CD4-positive, CD25-positive, alpha-beta regulatory T cell (primary cell): ENCODE measurements at places on chromosomes 6 and 20. TPM values are rescaled to one million over a fixed set of nuclear protein-coding genes. Genes with fewer than 3 reads are reported as not detected.

DNA sequence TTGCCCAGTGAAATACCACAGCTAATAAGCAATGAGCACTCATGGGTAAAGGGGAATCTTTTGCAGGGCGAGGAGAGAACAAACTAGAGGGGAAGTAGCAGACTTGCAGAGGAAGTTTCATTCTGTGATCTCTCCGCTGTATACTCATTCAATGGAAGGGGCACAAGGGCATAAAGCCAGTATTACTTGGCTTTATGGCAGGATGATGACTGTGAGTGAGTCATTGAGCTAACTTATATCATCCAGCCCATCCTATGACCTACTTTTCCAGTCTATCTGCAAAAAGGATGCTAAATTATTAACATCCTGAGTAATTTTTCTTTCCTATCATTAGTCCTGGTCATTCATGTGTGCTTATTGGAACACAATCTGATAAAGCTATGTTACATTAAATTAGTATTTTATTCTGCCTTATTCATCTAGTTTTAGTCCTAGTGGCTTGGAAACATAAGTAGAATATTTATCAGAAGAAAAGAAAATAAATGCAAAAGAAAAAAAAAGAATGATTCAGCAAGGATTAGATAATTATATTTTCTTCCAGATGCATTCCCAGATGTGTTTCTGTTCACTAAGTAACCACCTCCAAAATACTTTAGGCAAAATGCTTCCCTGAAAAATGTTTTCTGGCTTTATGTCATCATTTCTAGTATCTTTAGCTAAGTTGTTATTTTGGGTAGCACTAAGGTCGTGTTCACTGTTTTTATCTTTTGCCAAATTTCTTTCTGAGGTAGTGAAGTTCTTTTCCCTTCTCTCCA is 471.7 kb downstream of the CDKAL1 start:
- DNase-seq = no peak

Gene TNFAIP3
- total RNA-seq = 3,783 TPM

GRCh38 chr6:140041571-140042332 is 667.3 kb upstream of the CITED2 start:
- no peak for DNase-seq

DNA sequence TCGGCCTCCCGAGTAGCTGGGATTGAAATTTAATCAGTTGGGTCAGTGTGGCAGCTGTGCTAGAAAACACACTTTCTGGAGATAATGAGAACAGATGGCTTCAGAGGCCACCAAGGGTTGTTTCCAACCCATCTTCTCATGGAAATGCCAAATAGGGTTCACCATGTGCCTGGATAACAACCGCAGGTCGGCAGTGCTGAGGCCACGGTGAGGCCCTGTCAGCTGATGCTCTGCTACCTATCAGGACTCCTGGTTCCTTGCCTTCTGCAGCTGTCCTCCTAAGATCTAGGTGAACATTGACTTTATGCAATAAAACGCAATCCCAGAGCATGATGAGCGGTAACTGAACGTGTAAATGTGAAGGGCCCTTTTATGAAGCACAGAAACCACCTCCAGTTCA is 139.3 kb upstream of the SNX9 start:
- no peak for DNase-seq

GRCh38 chr6:102438171-102438570 is 1044.7 kb downstream of the GRIK2 start:
- no peak for DNase-seq

- no peak for DNase-seq
Measured at GRCh38 chr6:126550323-126550722, 210.4 kb downstream of the CENPW start.

DNA sequence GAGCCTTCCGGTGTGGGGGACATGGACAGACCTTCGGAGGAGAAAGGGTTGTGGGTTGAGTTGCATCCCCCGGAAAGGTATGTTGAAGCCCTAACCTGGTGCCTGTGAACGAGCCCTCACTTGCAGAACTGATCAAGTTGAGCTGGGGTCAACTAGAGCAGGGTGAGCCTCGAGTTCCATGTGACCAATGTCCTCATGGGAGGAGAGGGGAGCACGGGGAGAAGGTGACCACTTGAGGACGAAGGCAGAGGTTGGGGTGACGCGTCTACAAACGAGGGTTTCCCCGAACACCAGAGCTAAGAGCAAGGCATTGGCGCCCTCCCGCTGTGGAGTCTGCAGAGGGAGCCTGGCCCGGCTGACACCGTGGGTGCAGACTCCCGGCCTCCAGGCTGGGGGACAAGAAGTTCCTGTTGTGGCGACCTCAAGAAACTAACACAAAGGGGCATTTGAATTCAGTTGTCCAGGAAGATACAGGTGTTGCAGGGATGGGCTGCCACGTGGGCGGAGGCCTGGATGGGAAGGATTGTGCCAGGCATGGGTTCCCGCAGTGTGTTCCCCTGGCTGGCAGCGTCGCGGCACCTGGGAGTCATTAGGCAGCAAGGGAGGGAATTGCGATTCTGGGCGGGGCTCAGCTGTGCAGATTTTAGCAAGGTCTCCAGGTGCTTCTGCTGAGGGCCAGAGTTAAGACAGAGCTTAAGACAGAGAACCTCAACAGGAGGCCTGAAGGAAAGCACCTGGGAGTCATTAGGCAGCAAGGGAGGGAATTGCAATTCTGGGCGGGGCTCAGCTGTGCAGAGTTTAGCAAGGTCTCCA is 20.4 kb upstream of the UNC93A start:
- no peak for DNase-seq

DNA sequence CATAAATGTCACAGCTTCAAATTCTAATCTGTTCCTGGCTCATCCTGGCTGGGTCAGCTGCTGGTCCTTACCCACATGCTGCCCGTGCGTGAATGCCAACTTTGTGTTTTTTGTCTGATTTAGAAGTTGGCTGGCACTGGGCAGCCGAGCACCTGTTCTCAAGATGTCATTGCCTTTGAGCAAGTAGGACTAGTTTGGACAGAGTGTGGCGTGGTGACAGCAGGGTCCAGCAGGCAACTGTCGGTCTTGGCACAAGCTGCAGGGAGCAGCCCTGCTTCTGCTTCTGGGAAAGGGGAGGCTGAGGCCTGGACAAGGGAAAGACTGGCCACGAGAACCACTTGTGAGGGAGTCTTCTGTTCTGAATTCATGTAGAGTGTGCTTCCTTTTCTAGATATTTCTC is 26.4 kb upstream of the ADRM1 start:
- no peak for DNase-seq

Gene RNF144B
- 1.6 TPM for total RNA-seq

GRCh38 chr20:11719153-11719552 is 198.5 kb upstream of the BTBD3 start:
- DNase-seq = no peak

DNA sequence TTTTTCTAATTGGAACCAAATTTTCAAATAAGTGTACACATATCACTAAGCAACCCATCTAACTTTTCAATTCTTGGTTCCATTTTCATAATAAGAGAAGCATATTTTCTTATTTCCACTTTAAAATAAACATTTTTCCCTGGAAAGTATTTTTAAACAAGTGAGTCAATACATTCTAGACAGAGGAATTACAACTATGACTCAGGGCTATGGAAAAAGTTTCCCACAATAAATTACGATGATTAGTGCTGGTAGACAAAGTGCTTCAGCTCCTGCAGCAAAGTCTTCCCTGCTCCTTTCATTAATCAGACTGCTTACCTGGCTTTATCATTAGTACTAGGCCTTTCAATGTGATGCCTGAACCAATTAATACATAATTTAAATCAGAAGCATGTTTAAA is 322.5 kb downstream of the HACE1 start:
- no peak for DNase-seq

GRCh38 chr20:48283470-48284110 is 498.3 kb upstream of the SULF2 start:
- no peak for DNase-seq

DNA sequence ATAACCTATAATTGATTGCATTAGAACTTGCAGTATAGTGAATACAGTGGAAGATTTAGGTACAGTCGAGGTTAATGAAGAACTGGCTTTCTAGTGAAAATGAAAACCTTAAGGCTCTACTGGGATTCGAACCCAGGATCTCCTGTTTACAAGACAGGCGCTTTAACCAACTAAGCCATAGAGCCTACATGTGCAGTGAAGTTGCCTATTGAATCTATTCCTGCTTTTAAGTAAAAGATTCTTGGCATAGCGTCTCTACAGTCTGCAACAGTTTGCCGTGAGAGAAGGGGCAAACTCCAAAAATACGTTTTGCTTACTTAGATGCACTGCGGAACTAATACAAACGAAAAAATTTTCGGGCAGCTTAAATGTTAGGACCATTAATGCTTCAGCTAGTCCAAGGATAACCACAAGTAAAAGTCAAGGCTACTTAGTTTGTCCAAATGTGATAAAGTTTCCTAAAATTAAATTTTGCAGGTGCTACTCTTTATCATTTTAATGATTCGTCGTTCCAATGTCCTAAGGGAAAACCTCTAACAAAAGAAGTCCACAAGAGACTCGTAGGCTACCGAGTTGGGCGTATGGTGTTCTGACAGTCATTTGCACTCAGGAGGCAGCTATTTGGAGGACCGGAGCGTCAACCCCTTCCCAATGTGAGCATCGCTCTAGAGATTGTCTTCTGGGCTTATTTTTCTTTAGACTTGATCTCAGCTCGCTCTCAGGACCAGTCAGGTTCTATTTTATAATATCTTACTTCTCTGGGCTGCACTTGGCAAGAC is 31.3 kb upstream of the ZSCAN23 start:
- no peak for DNase-seq

Gene SLC22A23
- total RNA-seq = 6.3 TPM

Gene FARS2
- 26.9 TPM for total RNA-seq

DNA sequence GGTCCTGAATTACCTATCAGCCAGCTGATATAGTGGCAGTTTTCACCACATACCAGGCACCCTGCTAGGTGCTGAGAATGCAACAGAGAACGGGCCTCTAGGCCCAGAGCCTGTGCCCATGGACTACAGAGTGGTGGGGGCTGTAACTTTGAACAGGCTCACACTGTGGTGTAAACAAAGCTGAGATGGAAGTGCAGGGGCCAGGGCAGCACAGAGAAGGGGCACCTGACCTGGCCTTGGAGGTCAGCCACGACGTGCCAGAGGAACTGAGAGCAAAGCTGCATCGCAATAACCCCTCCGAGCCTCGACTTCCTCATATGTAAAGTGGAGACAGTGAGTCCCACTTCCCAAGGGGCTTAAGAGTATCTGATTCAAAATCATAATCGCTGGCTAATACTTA is 105.8 kb downstream of the MAFB start:
- no peak for DNase-seq

Gene NRN1
- not detected for total RNA-seq

DNA sequence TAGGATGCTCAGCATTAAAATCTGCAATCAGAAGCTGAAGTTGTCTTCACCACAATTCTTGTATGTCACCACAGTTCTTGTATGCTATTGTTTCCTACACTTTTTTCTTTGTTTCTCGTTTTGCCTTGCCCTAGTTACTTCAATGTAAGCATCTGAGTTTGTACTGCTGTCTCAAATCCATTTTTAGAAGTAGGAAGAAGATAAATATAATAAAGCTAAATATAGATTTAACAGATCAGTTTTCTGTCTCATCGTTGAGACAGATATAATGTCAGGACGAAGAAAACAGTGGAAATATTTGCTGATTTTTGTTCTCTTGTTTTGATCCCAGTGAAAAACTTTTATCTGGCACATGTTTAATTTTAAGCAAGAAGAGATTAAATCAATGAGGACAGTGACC is 318.0 kb downstream of the QKI start:
- DNase-seq = no peak

GRCh38 chr6:106360410-106360988 is at the start of gene CRYBG1:
TSS of gene CRYBG1 (plus strand) at chr6:106360717. CDS start at chr6:106360909, 192 bp downstream.
- peak; percentile 57 for DNase-seq

Gene RPN2
- 101 TPM for total RNA-seq

Gene TSBP1
- not detected for total RNA-seq

DNA sequence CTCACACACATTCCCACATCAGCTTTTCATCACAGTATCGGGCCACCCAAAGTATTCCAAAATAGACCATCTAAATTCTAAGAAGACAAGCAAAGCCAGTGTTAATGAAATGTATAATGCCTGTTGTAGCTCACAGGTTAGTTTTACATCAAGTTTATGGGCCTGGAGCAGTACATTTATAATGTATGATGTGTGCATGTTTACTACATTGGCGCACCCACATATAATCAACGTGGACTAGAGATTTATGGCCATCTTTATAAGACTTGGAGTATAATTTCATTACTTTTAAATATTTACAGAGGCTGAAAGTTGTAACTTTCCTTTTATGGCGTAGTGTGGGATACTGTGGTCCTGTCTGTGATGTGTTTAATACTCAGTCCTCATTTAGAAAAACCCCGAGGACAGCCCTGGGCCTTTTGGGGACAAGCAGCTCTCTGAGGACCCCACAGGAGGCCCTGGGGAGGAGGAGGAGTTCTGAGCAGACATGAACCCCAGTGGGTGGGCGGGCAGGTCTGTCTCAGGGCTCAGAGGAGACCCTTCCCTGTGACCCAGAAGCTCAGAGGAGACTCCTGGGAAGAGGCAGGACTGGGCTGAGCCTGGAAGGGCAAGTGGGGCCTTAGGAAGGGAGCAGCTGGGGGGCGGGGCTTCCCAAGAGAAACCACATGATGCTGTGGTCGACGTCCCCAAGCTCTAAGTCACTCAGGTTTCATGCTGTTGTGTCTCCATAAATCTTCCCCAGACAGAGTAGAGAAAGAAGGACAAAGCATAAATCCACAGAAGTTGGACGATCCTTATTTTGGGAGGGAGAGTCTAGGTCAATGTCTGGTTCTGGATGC is 232.1 kb downstream of the PREX1 start:
- no peak for DNase-seq

- no peak for DNase-seq
Measured at GRCh38 chr6:112160745-112161144, 73.4 kb downstream of the FAM229B start.

GRCh38 chr20:48406912-48407340 is 420.9 kb downstream of the PREX1 start:
- no peak for DNase-seq

DNA sequence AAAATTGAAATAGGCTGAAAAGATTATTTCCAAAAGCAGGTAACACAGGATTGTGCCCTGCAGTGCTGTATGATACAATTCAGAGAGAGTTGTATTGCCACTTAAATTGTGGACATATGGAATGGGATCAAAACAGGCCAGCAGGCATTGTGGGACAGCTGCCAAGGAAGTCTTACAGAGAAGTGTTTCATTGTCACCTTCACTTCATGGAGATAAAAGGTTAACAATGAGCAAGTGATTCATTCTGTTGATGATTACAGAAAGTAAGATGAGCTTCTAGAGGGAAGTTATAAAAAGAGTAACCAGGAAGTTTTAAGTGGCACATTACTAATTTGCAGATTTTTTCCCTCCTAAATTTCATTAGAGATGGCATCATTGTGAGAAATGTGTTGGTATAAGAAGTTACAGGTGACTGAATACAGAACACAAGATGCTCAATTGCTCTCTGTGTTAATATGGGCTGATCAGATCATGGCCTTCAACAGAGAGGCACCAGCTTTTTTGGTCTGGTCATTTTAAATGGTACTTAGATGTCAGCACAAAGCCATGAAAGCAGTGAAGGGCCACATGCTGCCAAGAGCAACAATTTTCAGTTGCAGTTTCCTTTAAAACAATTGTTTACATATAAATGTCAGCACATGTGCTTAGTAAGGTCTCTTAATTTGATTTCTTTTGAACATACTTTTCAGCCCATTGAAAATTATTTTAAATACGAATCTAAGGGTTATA is 402.5 kb upstream of the FKBP1C start:
- no peak for DNase-seq

- no peak for DNase-seq
Measured at GRCh38 chr6:161082215-161082614, 90.6 kb downstream of the MAP3K4 start.

Gene LHFPL5
- total RNA-seq = not detected

GRCh38 chr6:160337301-160337700 is 10.9 kb upstream of the SLC22A3 start:
- DNase-seq = no peak

Gene TPD52L1
- not detected for total RNA-seq

- no peak for DNase-seq
Measured at GRCh38 chr6:131765081-131765803, 42.6 kb upstream of the ENPP1 start.
